ENCODE measurements at places on chromosomes 16 and 17.

DNA sequence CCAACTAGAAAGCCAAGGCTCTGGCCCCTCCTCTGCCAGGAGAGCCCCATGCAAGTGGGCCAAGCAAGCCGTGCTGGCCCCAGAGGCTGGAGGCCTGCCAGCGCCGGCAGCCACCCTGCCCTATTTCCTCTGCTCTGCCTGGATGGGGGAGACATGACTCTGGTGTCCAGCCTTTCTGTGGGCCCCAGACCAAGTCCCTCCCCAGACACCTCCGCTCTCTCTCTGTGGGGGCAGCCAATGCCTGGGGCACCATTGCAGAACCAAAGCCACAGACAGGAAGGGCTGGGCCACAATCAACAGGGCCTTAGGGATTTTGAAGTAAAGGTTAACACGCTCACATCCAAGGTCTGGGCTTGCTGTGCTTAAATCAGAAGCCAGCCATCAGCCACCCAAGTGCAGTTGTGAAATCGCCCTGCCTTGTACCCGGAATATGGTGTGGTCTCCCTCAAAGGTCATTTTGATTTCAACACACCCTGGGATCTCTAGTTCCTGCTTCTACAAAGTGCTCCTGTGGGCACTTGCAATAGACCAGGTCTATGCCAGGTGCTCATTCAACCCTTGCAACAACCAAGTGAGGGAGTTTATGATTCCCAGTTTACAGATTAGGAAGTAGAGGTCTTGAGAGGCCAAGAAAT, 63.5 kb upstream of the TEX2 start:
- DNase-seq, result no peak

GRCh38 chr17:2563061-2563460, 30.4 kb upstream of the PAFAH1B1 start:
- DNase-seq, result no peak

GRCh38 chr17:43823350-43824084, 9.4 kb downstream of the MPP3 start:
- DNase-seq, result no peak

- peak; percentile 68 for DNase-seq
Observed at GRCh38 chr16:68091380-68092261, 6.5 kb downstream of the NFATC3 start.

DNA sequence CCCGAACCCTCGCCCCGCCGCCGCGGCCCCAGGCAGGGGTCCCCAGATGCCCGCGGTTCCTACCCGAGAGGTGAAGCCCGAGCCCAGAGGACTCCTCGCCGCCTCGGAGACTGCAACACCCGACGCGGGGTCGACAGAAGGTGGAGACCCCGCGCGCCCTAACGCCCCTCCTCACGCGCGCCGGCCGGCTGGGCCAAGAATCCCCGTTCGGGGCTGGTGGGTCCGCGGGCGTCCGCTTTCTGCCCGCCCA, 515 bp downstream of the SUMO2 start:
- no peak for DNase-seq

DNA sequence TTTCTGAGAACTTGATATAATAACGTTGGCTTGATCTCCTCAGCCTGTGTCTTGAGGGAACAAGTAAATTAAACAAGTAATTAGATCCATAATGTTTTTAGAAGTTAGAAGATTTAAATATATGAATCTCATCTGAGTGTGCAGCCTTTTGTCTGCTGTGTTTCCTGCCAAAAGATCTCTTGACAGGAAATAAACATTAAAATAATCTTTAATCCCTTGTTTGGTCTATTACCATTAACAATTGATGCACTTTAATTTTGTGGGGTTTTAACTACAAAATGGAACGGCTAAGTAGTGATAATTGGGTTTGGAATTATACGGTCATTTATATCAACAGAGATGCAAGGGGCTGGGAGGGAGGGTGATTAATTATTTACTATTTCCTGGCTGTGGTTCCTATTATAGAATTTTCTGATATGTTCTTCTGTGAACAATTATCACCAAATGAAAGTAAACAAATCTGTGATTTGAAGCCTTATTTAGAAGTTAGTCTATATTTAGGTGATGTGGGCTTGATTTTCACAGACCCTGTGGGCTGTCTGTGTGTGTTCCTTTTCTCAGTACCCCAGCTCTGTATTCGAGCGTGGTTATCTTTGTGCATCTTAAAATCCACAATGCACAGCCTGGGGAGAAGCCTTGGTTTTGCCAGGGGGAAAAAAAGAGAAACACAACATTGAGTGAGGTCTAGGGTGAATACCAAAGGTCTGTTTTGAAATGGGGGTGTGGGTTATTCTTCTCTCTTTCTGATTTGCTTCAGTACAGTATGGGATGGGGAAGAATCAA, 556.1 kb downstream of the WWOX start:
- peak; percentile 8 for DNase-seq

DNA sequence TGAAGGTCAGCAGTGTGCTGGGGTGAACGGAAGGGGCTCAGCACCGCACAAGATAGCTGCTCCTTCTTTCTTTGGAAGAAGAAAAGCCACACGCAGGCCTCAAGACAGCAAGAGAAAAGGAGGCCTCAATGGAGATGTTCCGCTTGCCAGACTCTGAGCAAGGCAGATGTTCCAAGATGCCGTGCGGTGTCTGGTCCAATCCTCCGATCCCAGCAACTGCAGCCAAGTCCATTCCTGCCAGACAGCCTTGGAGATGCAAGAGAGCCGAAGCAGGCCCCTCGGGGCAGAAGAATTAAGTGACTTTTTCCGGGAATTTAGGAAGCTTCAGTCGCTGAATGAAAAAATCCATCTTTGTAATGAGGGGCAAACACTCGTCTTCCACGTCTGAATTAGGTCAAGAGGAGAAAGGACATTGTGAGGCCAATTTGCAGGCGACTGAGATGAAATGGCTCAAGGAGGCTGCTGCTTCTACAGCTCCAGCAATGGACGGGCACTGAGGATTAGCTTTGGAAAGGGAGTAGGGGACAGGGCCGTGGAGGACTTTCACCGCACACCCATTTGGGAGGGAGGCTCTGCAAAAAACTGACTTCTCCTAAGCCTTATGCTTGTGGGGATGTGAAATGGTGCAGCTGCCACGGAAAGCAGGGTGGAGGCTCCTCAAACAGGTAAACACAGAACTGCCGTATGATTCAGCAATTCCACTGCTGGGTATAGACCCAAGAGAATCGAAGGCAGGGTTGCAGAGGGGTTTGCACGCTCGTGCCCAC, 44.7 kb downstream of the RPH3AL start:
- no peak for DNase-seq

DNA sequence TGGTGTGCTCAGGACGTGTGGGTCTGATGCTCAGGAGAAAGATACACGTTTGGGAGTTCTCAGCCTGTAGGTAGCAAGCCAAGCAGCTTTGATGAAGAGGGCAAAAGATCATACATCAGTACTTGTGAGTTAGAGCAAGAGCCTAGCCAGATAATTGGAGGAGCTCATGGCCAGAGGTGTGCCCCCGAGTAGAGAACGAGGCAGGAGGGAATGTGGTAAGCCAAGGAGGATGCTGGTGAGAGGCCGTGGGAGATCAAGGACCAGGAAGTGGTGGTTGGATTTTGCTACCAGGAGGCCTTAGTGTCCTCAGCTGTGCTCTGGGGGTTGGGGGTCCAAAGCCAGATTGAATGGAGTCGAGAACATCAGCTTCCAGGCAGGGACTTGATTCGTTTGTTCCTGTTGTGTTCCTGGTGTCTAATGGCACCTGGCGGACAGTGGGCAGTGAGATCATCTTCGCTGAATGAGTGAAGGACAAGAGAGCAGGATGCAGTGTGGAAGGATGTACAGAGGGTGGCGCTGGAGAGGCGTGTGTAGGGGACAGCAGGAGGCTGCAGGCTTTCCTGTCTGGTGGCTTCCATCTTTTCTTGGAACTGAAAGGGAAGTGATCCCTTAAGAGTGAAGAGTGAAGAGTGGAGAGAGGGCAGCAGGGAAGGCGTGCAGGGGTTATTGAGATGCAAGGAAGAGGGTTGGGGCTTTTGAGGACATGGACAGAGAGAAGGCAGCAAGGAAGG, 11.6 kb downstream of the FBXL19 start:
- DNase-seq, result no peak

GRCh38 chr17:78318843-78319242, 41.0 kb downstream of the SOCS3 start:
- DNase-seq, result no peak

DNA sequence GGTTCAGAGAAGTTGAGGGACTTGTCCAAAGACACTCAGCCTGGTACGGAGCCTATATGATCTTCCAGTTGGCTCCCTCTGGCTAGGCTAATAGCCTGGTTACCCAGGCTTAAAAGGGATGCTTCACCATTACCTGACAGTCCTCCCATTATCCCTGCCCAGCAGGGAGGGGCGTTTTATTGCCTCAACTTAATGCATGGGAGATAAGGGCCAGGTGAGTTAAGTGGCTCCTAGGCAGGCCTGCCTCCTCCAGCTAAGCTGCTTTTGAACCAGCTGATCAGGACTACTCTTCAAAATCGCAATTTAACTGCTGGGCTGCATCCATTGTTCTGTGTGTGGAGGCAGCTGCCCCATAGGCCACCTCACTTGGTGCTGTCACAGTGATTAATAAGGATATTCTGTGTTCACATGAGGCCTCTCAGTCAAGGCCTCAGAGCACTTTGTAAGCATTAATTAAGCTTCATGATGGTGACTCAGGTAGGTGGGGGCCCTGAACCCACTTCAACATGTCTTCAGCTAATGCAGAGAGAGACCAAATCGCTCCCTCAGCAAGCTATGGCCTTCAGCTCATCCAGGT, 27.9 kb downstream of the SMPD3 start:
- no peak for DNase-seq

- DNase-seq, result no peak
Observed at GRCh38 chr17:6712058-6712853, 913 bp downstream of the SLC13A5 start.

DNA sequence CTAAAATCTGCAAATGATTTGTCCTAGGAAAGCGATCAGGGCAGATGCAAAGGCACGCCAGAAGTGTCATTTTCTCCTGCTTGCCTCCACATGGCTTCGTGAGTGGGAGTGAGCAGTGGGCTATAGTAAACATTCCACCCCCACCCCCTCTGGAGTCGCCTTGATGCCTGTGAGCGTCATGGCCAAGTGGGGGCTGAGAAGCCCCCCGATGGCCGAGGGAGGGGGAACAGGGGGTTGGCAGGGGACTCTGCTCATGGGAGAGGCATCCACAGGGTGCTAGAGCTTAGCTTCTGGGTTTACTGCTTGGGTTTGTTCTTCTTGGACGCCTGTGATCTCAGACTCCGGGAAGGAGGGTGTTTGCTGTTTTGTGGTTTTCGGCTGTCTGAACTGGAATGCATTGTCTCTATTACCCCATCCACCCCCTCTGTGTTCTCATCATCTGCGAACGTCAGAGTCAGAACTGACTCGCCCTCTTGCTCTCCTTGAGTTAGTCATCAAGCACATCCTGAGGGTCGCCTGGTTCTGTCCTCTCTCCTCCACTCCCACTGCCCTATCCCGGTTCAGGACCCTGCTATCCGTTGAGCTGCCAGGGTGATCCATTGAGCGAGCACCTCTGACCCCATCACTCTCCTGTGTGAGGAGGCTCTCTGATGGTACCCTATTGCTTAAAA, 15.4 kb downstream of the TNS4 start:
- no peak for DNase-seq

DNA sequence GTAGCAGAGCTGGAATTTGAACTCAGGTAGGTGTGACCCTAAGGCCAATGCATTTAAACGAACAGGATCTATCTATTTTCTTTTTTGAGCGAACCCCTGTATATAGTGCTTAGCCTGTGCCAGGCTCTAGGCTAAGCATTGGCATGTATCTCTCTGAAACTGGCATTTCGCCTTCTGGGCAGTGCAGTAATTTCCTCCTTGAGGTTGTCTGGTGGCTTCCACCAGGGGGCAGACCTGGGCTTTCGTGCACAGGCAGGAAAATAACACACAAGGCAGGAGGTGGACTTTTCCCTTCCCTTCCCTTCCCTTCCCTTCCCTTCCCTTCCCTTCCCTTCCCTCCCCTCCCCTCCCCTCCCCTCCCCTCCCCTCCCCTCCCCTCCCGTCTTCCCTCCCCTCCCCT, 34.4 kb upstream of the PRKCB start:
- DNase-seq, result no peak

DNA sequence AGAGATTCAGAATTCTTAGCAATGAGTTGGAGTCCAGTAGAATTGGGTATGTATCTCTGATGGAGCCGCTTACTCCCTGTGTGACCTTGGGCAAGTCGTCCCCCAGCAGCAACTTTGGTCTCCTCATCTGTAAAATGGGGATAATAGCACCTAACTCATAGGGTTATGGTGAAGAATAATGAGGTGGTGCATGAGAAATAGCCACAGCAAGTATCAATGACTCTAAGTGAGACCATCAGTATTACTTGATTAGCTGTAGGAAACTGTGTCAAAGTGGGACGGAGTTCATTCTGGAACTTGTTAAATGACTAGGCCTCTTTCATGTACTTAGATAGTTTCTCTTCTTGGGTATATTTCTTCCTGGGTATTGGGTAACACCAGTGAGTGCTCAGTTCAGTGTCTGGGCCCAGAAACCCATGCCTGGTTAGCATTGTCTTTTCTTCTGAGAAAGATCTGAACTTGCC, 6.4 kb downstream of the PRKCB start:
- DNase-seq, result no peak

- no peak for DNase-seq
Observed at GRCh38 chr16:86740906-86741799, 162.8 kb downstream of the FOXL1 start.

DNA sequence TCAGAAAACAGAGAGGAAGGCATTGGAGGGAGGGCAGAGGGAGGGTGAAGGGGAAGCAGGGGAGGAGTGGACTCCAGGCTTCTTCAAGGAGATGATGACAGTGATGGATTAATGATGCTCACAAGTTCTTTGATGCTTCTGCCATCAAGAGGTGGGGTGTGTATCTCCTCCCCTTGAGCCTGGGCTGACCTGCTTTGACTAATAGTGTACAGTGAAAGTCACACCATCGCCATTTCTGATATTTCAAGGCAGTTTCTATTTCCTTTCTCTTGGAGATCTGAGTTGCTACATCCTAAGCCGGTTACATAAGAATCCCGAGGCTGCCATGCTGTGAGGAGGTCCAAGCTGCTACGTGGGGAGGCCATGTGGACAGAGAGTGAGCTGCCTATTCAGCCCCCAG, 312.5 kb downstream of the MAF start:
- DNase-seq, result no peak

GRCh38 chr16:64870859-64871258, 251.0 kb downstream of the CDH11 start:
- no peak for DNase-seq

DNA sequence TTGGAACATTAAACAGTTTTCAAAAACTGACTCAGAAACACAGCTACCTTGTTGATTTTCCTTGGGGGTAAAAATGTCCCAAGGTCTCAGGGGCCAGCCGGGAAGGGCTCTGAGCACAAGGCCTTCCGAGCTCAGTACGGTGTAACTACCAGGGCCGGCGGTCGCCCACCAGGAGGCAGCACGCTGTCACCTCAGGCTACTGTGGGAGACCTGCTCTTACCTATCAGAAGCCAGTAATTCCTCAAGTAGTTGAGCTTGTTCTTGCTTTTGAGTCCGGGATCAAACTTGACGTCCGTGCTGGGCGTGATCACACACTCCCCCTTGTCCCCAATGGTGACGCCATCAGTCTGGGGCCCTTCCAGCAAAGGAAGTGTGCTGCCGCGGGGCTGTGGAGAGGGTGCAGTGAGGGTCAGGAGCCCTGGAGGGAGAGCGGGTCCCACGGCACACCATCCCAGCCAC, 43.4 kb upstream of the ICAM2 start:
- DNase-seq, result no peak
